ENCODE measurements at places on chromosomes 2 and 18.

- no peak for DNase-seq
Observed at GRCh38 chr18:63192126-63192884, 127.3 kb downstream of the BCL2 start.

DNA sequence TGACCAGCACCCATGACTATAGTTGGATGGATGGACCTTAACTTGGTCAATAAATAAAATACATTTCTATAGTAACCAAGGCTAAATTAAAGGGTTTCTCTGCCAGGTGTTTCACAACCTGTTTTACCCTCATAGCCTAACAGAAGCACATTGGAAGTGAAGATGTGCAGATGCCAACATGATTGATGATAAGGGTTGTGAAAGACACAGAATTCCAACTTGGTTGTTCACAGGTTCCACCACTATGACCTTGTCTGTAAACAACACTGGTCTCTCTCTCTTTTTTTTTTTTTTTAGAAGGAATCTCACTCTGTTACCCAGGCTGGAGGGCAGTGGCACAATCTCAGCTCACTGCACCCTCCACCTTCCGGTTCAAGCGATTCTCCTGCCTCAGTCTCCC is 37.5 kb upstream of the PTH2R start:
- DNase-seq: no peak

DNA sequence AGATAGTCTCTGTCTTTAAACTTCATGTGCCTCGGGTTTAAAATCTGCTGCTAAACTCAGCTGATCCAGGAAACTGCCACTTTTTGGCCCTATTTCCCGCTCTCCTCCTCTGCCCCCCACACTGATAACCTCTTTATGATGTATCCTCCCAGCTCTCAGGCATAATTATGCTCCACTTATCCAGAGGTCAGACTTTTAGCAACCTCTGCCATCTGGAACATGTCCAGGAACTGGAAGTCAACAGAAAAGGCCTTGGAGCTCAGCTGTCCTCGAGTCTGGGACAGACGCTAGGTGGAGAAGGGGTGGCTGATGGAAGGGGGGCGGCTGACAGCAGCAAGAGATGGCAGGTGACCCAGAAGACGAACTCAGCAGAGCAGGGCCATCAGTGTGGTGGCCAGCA is 41.2 kb downstream of the ASAP2 start:
- DNase-seq: peak; percentile 55

GRCh38 chr2:60884800-60885199 is 3.4 kb downstream of the REL start:
- no peak for DNase-seq

DNA sequence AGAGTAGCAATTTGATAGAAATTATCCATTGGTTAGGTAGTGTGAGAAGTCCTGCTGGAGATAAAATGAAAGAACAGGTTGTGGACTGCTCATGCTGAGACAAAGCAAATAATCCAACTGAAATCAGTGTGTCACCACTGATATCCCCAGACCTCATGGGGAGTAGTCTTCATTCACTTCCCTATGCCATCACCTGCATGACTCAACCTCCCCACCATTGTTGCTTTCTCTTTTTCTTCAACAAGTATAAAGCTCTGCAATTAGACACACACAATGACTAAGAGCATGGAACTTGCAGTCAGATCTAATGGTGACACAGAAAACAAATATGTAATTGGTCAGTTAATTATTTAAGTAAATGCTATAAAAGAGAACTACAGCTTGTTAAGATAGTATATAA is 475.3 kb downstream of the RIT2 start:
- no peak for DNase-seq

- no peak for DNase-seq
Observed at GRCh38 chr2:239216614-239217273, 184.1 kb downstream of the HDAC4 start.

GRCh38 chr2:72144274-72144631 is 3.4 kb downstream of the CYP26B1 start:
- peak; percentile 66 for DNase-seq

DNA sequence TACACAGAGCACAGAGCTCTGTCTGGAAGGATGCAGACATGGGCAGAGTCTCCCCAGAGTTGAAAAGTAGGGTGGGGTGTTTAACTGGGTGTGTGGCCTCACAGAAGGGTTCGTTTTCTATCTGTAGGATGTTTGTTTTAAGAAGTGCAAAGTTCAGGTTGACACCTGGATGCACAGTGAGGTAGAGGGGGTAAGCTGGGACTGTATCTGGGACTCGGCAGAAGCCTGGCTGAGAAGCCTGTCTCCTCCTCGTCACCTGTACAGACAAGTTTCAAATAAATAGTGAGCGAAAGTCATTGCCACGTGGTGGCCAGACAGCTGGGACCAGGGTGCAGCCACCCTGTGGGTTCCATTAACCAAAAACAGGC is 145.9 kb downstream of the KLHL29 start:
- DNase-seq: no peak

GRCh38 chr2:18830962-18831361 is 241.6 kb upstream of the NT5C1B start:
- DNase-seq: no peak

GRCh38 chr2:191682126-191682525 is 4.2 kb downstream of the NABP1 start:
- no peak for DNase-seq

- no peak for DNase-seq
Observed at GRCh38 chr18:54378057-54378456, 20.4 kb downstream of the C18orf54 start.

DNA sequence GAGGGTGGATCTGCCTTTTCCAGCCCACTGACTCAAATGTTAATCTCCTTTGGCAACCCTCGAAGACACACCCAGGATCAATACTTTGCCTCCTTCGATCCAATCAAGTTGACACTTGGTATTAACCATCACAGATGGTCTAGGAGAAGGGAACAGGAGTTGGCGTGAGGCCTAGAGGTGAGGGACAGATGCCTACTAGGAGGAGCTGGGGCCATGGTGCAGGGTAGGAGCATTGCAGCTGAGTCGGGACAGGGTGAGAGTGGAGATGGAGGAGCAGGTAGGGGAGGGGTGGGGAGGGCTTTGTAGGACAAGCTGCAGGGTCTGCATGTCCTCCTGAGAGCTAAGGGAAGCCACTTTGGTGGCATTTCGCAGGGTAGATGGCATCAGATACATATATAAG is 140.0 kb downstream of the VAPA start:
- DNase-seq: no peak

DNA sequence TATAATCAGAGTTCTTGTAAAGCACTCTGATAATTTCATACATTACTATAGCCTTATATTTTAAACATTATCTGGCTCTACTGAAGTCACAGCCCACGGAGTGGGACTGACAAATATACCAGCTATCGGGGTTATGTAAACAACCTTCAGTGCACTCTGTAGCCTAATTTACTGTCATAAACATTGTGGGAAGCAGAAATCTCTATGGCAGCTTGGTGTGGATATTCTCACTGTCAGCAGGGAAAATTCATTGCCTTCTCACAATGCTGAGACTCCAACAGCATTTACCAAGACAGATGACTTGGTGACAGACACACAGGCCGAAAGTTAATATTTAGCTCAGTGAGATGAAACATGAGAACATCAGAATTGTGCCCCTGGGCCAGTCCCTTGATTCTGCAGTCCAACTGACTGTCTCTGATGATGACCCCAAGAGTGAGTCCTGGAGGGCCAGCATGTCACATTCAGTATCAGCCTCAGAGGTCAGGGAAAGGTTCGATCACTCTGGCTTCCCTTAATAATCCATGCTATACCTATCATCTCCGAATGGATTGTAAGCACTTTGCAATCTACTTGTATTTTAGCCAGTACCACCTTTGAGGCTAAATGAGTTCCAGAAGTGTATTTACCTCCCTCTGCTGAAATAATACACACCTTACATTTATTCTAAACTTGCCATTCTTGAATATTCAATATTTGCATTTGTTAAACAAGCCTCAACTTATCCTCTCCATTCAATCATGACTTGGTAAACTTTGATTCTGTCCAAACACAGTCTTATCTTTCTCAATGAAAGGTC is 146.2 kb upstream of the OSR1 start:
- DNase-seq: peak; percentile 5

- DNase-seq: no peak
Observed at GRCh38 chr2:220469201-220469600, 841.8 kb downstream of the SLC4A3 start.

GRCh38 chr2:179255129-179255528 is 9.5 kb downstream of the SESTD1 start:
- DNase-seq: no peak

GRCh38 chr2:240383871-240384700 is 51.4 kb upstream of the GPC1 start:
- no peak for DNase-seq

DNA sequence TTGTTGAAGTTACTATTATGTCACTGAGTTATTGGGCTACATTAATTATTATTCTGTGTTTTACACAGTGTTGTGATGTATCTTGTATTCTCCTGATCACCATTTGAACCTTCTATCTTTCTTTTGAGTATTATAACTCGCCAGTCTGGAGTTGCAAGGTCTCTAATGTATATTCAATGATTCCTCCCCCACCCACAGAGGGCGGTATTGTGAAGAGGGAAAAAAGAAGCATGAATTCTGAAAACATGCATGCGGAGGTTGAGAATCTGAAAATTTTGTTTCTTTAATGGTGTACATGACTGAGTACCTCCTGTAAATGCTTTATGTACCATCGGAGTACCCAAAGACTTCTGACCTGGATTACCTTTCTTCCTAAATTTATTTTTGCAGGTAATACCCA is 266.6 kb downstream of the NR4A2 start:
- DNase-seq: no peak

DNA sequence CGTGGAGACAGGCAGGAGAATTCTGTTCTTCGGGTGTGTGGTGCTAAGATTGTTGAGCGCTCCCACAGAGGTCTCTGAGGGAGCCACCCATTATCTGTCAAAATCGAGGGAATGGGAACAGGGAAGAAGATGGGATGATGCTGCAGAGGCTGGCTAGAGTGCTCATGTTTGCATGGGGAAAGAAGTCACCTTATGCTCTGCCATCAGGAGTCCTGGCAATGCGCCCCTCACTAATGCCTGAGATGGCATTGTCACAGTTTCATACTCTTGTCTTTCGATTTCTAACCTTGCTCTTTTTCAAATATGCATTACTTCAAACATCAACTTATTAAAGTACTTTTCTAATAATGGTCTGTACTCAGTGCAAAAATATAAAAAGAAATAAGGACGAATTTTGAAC is 463.3 kb upstream of the CELF4 start:
- DNase-seq: no peak
